ENCODE measurements at places on chromosomes 7 and 10. TPM values are rescaled to one million over a fixed set of nuclear protein-coding genes. Genes with fewer than 3 reads are reported as not detected.

Gene SKAP2
- total RNA-seq = 5.9 TPM

Gene INA
- total RNA-seq = 0.50 TPM

Gene CALHM2
- total RNA-seq = 19.7 TPM

Gene CDCA7L
- total RNA-seq = 81.7 TPM

Gene ANKRD2
- total RNA-seq = 0.66 TPM

Gene HMX3
- not detected for total RNA-seq

Gene ZDHHC6
- total RNA-seq = 32.4 TPM

Gene SPDYE2
- not detected for total RNA-seq

Gene DEPP1
- total RNA-seq = 0.44 TPM

Gene ZNF736
- total RNA-seq = 18.6 TPM

Gene OR2A5
- total RNA-seq = not detected

Gene PTPRN2
- 0.11 TPM for total RNA-seq

Gene ITPRID1
- not detected for total RNA-seq

Gene GIMAP2
- 2.9 TPM for total RNA-seq

Data from uterine smooth muscle cell (primary cell).